ENCODE measurements at places on chromosomes 6 and 20.

DNA sequence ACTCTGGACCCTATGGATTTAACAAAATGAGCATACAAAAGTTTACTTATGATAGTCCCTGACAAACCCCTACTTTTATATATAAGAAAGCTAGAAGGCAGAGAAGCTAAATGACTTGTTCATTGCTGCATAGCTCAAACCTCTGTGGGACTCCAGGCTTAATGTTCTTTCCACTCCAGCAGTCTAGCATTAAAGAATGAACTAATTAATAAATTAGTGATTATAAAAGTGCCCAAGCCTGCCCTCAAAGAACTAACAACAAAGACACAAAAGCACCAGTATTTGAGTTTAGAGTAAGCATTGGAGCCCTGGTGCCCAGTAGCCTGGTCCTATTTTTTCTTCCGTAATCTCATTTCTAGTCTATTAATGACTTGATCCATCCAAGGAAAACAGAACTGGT, 59.9 kb downstream of the LAMA4 start:
- no peak for DNase-seq

GRCh38 chr6:8705435-8706020, 270.2 kb upstream of the SLC35B3 start:
- DNase-seq = no peak

DNA sequence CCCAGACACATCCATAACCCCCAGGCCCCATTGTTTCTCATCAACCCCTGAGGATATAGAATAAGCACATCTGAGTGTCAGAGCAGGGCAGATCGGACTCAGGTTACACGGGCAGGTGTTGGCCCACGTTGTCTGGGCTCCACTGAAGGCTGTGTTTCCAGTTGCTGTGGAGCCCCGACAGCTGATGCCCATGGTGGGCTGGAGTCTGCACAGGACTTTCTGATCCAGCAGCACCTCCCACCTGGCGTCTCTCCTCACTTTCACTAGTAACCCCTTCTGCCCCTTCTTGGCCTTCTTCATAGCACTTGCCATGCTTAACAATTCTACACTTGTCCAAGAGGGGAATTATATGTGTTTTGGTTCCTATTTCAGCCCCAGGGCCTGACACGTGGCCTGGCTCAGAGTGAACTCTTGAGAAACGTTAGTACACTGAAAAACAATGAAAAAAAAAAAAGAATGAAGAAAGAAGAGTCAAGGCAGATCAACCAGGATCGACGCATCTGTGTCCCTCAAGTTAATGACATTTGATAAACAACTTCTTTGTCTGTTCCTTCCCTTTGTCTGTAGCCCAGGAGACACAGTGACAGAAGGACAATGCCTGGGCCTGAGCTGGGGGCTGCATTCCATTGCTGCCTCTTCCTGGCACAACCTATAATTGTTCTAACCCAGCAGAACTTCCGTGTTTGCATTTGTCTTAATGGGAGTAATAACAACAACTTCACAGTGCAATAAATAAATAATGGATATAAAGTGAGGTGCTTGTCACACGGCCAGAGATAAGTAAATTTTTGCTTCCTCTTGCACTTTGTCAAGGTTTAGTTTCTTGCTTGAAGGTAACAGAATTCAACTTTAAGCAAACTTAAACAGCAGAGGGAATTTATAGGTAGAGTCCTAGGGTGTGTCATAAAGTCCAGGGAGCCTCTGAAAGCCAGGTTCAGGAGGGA, 224.2 kb upstream of the SSTR4 start:
- no peak for DNase-seq

- no peak for DNase-seq
Measured at GRCh38 chr6:79435746-79436145, 101.5 kb downstream of the LCA5 start.

DNA sequence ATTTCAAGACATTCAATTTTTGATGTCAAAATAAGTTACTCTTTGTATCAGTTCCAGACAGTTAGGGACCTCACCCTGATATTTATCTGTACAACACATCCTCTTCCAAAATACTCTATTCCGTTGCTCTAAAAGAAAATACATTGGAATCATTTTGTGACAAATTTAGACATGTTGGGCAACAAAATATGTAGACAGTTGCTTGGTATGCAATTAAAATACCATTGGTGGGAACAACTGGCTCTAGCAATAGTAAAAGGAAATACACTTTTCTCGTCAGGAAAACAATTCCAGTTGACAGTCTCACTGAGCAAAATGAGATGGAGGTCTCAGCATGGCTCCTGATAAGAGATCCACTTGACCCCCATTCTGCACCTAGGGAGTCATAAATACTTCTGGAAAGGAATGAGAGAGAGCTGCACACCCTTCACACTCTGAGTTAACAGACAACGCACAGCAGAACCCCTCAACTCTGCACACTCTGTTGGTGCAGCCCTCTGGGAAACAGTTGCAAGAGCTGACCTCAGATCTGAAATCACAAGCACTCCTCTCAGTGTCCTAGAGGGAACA, 171.3 kb upstream of the NT5E start:
- no peak for DNase-seq

DNA sequence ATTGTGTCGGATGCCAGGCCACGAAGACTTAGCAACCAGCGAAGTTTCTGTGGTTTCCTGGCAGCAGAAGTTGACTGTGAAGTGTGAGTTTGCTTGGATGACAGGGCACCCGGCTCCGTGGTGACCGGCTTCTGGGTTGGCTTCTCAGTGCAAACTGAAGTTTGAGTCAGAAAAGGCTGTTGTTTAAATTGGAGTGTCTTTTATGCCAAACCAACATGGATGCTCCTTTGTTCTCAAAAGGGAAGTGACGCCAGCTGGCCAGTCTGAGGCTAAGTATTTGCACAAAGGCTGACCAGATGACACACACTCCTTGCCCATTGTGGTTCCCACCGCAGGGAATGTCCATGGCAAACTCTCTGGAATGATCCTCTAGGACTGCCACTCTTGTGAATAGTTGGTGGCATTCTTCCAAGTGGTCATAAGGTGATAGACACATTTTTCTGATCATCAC, 164.8 kb upstream of the QKI start:
- DNase-seq = no peak

GRCh38 chr6:122246906-122247658, 152.4 kb upstream of the HSF2 start:
- no peak for DNase-seq

- no peak for DNase-seq
Measured at GRCh38 chr20:59809630-59810448, 123.6 kb downstream of the SYCP2 start.

DNA sequence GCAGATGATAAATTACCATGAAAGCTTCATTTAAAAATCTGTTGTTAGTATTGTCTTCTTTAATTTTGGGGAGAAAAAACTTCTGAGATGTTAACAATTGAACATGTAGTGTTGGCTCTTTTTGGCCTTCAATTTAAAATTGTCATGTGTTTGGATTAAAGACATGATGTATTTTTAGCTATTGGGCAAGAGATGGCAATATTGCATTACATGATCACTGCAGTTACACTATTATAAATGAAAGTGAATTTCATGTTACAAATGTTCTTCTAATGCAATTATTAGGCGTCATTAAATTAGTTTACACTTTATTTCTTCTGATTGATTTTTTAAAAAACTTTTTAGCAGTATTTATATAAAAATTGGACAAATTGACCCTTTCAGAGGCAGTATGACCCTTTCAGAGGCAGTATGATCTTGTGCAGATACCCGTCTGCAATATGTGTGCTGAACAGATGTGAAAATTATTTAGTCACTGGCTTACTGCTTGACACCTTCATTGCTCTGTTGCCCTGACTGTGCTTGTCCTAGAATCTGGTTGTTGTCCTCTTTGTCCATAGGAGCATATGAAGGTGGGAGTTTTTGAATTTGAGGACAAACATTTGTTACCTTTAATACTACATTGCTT, 25.8 kb downstream of the CDKAL1 start:
- no peak for DNase-seq

DNA sequence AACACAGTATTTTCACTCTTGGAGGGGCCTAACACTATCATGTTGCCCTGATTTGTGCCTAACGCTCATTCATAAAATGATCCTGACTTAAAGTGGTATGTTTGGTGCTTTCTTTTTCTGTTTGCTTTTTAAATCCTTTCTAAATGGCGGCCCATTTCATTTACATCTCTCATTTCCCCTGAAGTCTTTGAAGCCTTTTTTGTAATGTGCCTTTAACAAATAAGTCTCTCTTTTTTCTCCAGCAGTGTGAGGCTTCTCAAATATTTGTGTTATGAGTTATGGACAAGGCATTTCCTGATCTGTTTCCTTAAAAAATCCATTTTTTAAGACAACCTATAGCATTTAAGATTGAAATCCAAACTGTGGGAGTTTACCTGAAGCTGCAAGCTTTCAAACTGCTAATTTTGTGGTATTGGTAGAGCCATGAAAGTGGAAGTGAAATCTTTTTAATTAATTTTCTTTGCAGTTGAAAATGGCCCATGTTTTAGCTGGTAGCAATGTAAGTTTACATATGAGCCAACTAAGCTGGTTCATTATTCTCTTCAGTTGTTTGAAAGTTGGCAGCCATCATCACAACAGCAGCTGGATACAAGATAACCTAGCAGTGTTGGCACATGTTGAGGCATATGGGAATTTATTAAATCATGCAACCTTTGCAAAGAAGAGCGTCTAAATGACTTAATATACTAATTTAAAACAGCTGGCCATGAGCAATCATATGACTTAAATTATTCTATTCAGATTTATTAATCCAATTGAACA, 469.7 kb downstream of the CDKAL1 start:
- no peak for DNase-seq

- DNase-seq = no peak
Measured at GRCh38 chr6:98929498-98930060, 18.2 kb downstream of the FBXL4 start.

- no peak for DNase-seq
Measured at GRCh38 chr20:3459881-3460307, 10.9 kb upstream of the ATRN start.

GRCh38 chr6:57074383-57074782, 15.6 kb upstream of the ZNF451 start:
- no peak for DNase-seq

DNA sequence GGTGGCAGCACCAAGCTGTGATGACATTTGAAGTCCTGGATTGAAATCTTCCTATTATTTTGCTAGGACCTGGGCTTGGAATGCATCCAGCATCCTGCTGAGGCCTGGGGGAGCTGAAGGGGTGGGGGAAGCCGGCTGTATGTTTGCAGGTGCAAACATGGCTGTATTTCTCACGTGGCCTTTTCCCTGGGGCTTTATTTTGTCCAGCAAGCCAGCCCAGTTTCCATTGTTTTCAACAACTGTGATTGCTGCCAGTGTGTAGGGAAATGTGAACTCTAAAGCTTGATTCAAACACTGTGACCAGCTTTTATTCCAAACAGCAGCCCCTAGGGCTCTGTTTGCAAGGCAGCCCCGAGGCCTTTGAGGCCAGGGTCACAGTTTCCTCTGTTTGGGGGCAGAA, 683.0 kb downstream of the DHX35 start:
- no peak for DNase-seq

- DNase-seq = no peak
Measured at GRCh38 chr6:12875051-12875450, 158.5 kb downstream of the PHACTR1 start.

DNA sequence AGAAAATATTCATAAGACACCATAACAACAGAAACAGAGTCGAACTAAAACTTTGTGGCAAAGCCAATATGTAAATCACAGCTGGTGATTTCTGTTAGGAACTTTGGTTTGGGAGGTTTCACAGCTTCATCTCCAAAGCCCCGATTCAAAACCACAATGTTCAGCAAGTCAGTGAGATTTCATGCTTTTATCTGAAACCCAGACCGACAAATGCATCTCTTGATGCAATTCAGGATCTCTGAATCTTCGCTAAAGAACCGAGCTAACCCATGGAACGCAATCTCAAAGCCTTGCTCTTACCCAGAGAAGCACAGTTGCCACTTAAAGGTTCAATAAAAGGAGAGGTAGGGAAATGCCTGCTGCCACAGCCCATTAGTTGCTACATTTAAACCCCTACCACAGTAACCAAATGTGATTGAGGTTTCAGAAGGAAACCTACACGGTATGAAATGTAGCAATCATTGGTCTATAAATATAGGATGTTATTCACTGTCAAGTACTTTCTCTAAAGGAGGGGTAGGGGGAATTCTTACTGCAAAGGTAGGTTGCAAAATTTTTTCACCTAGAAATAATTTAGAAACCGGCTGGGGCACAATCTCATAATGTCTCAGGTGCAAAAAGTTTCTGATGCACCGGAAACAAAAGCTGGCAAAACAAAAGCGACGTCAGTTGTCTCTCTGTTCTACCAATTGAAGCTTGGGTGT, 381.0 kb upstream of the ARID1B start:
- peak; percentile 7 for DNase-seq

DNA sequence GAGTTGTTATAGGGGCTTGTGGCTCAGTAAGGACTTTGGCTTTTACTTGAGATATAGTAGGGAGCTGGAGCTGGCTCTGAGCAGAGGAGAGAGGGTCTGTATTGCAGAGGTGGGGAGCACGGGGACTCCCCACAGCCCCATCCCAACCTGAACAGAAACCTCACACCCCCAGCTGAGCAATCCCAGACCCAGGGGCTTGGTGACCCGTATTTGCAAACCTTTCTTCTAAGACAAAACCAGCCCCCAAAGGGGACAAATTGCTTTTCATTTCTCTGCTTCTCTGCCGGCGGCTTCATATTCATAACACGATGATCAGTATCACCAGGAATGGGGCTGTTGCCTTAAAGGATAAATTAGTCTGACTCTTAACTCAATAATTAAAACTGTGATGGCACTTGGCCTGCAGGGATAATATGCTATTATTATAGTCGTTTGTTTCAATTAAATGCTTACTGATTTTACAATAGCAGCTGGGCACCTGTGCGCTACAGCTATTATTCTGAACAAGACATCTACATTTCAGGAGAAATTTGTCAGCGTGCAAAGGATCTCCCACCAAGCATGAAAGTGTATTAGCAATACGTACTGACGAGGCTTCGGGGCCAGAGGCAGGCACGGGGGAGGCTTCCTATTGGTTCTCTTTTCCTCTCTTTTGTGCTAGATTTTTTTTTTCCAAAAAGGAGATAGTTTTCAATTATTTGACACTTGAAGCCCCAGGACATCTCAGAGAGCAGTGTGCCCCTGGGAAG, 118.1 kb downstream of the TOX2 start:
- no peak for DNase-seq

GRCh38 chr6:107786709-107787588, 37.2 kb downstream of the SCML4 start:
- peak; percentile 51 for DNase-seq

Data from CD4-positive, CD25-positive, alpha-beta regulatory T cell (primary cell).